Stimulated activated CD8-positive, alpha-beta memory T cell treated with anti-CD3 and anti-CD28 coated beads, Interleukin-4, amount 100 ng/mL, for 4 hours (primary cell): ENCODE measurements at places on chromosomes 4 and X.

DNA sequence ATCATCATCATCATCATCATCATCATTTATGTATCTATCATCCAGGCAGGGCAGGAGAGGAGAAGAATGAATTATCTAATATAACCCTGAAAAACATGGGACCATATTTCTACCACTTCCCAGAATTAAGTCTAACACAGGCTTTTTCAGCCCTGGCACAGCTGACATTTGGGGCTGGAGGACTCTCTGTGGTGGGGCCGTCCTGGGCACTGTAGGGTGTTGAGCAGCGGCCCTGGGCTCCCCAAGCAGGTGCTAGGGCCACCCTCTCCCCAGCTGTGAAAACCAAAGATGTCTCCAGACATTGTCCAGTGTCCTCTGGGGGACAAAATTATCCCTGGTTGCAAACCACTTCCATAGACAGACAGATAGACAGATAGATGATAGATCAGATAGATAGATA lies 288.4 kb downstream of the CRLF2 start:
- no peak for DNase-seq

DNA sequence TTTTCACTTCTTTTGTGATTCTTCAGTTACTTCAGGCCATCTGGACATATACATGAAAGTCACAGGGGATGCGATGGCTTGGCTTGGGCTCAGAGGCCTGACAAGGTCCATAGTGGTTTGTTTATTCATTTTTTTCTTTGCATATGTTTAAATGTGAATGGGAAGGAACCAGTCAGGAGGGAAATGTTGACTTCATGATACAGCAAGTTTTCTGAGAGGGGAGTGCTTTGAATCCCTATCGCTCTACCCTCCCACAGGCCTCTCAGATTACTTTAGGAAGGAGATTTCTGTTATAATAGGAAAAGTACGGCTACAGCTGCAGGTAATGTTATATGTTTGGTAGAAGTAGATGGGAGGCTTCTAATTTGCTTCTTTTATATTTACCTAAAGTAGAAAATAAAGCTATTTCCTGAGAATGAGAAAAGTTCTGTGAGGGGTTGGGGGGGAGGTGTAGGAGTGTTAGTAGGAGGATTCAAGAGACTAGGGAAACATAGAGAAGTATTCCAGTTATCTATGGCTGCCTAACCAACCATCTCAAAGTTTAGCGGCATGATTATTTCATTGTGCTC lies 322.9 kb downstream of the RAPGEF2 start:
- no peak for DNase-seq

DNA sequence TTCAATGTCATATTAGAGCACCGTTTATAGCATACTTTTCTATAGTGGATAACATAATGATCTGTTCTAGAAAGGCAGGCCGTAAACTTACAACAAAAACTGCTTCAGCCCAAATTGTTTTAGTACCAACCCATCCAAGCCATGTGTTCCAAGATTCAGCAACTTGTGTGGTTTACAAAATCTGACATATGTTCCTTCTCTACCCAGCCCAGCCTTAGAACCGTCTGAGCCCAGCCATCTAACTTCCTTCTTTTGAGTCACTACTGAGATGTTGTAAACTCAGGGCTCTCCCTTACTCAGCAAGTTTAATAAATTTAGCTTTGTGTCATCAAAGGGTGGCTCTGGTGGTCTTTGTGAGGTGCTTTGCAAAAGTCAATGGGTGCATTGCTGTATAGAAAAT lies 32.4 kb upstream of the REPS2 start:
- no peak for DNase-seq

DNA sequence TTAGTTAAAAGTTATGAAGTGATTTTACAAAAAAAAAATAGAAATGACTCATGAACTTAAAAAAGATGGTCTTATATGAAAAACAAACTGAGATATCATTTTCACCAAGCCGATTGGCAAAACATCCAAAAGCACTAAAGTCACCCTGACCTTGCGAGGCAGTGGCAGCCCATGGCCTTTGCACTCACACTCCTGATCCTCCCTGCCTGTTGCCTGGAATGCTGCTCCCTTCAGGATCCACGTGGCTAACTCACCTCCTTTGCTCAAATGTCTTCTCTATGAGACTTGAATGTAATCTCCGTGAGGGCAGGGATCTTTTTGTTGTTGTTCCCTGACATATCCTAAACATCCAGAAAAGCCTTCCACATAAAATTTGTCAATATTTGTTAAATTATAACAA lies 106.4 kb downstream of the RAPGEF2 start:
- DNase-seq = no peak

- DNase-seq = no peak
Observed at GRCh38 chrX:110168585-110168984, 149.3 kb downstream of the AMMECR1 start.
